Stimulated activated CD4-positive, alpha-beta T cell treated with anti-CD3 and anti-CD28 coated beads, Interleukin-4, amount 100 ng/mL, for 1 hour (primary cell): ENCODE measurements at places on chromosomes 3 and 15.

- DNase-seq = no peak
Measured at GRCh38 chr3:72768481-72768880, 79.8 kb downstream of the SHQ1 start.

DNA sequence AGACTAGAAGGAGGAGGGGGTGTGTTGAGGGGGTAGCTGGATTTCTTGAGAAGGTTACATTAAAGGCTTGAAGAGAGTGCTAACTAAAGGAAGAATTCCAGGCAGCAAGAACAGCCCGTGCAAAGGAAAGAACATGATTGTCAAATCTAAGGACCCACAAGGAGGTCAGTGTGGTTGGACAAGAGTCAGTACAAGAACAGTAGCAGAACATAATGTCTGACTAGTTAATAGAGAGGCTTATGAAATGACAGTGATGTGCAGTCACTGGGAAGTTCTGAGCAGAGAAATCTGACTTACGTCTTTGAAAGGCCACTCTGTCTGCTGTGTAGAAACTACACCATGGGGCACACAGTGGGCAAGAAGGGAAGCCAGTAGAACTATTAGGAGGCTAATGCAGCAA, 19.8 kb upstream of the RBMS3 start:
- no peak for DNase-seq

DNA sequence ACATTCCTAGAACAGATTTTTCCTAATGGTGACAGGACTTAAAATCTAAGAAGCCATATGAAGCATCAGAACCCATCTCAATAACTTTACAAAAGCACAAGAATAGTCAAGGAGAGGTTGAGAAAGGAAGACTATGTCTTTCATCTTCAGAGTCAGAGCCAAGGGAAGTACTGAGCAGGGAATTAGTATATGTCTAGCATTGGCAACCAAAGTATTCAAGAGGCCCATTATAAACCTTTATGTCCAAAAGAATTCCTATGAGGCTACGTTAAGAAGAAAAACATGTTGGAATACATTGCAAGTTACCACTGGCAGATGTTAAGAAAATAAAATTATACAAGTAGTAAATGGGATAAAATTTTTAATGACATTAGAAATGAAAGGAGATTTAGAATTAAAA, 150.5 kb downstream of the MAGI1 start:
- no peak for DNase-seq

GRCh38 chr3:172607305-172608121, 84.3 kb upstream of the TNFSF10 start:
- no peak for DNase-seq

DNA sequence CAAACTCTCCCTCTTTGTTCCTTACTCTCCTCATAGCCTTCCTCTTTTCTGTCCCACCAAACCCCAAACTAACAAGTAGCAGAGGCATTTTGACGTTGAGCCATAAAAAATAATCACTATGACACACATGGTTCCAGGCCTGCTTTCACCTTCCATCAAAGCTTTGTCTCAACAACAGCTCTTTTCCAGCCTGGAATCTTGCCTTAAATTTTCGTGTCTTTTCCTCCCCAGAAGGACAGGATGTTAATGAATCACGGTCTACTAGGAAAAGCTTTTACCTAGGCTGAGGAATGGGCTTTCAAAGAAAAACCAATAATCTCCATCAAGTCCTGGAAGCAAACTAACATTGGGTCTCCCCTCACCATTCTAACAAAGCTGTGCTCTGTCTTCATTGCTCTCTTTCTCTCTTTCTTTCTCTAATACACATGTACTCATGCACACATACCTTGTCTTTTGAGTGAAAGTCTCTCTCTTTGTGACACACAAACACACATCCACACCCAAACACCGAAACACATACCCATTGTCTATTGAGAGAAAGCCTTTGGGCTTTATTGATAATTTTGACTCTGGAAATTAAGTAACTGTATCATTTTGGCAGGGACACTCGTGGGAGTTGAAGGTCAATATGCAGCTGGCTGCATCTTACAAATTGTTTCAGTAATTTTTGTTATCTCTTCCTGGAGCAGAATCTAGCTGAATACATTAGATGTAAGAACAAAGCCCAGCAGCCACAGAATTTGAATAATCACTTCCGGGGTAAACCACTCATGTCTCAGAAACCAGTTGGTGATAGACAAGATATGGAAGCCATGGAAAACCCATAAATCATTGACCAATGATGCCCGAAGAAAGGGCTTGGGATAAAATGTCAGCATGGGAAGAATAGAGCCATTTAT, 107.4 kb upstream of the SLC4A7 start:
- no peak for DNase-seq

- no peak for DNase-seq
Measured at GRCh38 chr15:23913635-23914034, 226.5 kb upstream of the NDN start.

GRCh38 chr15:96046620-96047240, 283.8 kb upstream of the NR2F2 start:
- DNase-seq = no peak

DNA sequence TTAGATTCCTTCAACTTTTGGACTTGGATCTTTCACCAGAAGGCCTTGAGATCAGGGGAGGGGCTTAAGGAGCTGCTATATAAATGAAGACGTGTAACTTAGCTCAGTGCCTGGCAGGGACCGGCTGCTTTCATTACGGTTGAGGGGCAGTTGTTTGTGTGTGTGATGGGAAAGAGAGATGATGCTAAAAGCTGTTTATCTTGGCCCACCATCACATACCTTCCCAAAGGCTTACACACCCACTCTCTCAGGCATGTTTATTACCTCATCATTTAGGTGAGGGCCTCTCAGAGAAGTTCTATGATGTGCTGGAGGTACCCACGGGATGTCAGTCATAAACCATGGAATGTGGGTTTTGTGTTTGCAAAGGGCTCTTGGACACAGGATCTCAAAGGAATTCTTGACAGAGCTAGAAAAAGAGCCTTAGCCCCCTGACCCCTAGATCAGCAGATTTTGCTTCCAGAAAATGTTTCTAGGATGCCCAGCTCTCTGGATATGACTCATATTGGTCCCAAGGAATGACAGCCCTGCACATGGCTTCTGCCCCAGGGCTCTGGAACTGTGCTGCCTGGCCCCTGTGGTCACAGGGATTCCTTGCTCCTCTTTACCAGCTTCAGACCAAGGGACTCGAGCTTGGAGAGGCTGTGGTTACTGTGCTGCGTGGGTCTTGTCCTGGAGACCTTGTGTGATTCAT, 15.9 kb upstream of the SMAD3 start:
- DNase-seq = no peak

GRCh38 chr3:84108442-84108971, 850.3 kb upstream of the CADM2 start:
- no peak for DNase-seq

- DNase-seq = no peak
Measured at GRCh38 chr3:82085356-82085755, 323.9 kb upstream of the GBE1 start.

GRCh38 chr3:126777366-126777765, 73.3 kb downstream of the CHCHD6 start:
- DNase-seq = no peak
